ENCODE measurements at places on chromosomes 4 and X. TPM values are rescaled to one million over a fixed set of nuclear protein-coding genes. Genes with fewer than 3 reads are reported as not detected.

- DNase-seq, result no peak
Measured at GRCh38 chr4:94701631-94702300, 56.0 kb upstream of the BMPR1B start.

DNA sequence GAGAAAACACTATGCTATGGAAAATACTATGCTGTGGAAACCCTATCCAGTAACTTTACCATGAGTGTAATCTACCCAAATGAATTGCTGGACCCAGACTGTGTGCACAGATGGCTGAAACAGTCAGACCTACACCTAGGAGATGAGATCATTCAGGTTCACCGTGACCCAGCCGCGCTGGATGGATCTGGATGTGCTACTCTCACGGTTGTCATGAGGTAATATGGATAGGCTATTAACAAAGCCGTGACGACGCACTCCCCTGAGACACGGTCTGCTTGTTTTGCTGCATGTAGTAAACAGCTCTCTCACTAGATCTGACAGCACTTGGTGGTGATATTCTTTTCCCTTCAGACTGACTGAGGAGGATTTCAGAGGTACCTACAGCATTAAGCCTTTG is 832.5 kb upstream of the GRID2 start:
- no peak for DNase-seq

FBXW7 gene
- total RNA-seq, result 68.7 TPM

GRCh38 chr4:25330335-25330734 is 17.8 kb downstream of the ZCCHC4 start:
- no peak for DNase-seq

GRCh38 chr4:114025176-114025777 is 45.8 kb upstream of the ARSJ start:
- DNase-seq, result no peak
